HCT116 (cell line): ENCODE measurements at places on chromosomes 4 and X. TPM values are rescaled to one million over a fixed set of nuclear protein-coding genes. Genes with fewer than 3 reads are reported as not detected.

DNA sequence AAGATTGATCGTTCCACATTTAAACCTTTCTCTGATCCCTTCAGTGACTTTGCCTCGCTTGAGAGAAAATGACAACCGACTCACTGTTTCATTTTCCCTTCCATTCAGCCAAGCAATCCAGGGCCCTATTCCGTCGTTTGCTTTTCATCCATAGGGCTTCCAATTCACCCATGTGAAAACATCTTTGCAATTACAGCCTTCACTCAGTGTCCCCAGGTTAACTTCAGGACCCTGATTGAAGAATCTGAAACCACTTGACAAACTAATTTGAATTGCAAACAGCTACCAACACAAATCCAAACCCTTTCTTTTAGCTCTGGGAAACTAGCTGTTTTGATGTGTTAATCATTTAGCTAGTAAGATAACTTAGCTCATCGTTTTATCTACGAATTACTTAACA lies 120.2 kb upstream of the FAM9C start:
- no peaks in the 10 kb centered on the region for H3K27me3 ChIP-seq
- H3K4me3 ChIP-seq: no peak overlapping the region
- no peaks in the 10 kb centered on the region for H3K36me3 ChIP-seq
- no peak for DNase-seq
- H3K27ac ChIP-seq: no peak overlapping the region
- no peaks in the 10 kb centered on the region for H3K4me1 ChIP-seq

Gene TKTL2
- not detected for total RNA-seq

Gene ASB9
- 2.9 TPM for total RNA-seq

DNA sequence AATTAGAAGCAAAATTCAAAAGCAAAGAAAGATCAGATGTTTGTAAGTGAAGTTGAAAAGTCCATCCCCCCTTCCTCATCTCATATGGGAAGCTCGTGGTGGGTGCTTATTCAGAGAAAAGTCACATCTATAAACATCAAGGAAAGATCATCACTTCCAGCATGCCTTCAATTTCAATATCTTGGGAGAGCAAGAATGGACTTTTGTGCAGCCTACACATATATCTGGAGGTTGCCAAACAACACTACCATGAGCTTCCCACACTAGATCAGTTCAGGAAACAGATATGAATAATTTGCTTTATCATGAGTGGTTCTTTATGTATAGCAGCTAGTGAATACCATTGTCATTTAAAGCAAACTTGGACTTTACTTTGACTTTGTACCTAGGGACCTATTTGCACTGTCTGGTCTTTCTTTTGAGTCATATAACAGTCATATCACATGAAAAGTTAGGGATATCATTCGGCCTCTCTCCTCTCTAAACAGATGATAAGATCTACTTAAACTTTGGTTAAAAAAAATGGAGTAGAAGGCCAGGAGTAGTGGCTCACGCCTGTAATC lies 5.6 kb upstream of the TBL1X start:
- H3K4me1 ChIP-seq: peaks cover 22% of the 10 kb centered on the region
- H3K36me3 ChIP-seq: no peaks in the 10 kb centered on the region
- H3K27me3 ChIP-seq: no peaks in the 10 kb centered on the region

Gene VEGFD
- 0.37 TPM for total RNA-seq

- no peaks in the 10 kb centered on the region for H3K36me3 ChIP-seq
- H3K4me1 ChIP-seq: no peaks in the 10 kb centered on the region
- no peak overlapping the region for H3K27ac ChIP-seq
- DNase-seq: no peak
Observed at GRCh38 chrX:7654316-7654715, 188.7 kb upstream of the VCX start.

- H3K36me3 ChIP-seq: no peaks in the 10 kb centered on the region
- no peak overlapping the region for H3K4me3 ChIP-seq
- no peaks in the 10 kb centered on the region for H3K27me3 ChIP-seq
- no peak overlapping the region for H3K27ac ChIP-seq
- DNase-seq: no peak
Observed at GRCh38 chr4:13921805-13922204, 294.3 kb upstream of the BOD1L1 start.

- no peaks in the 10 kb centered on the region for H3K36me3 ChIP-seq
- no peaks in the 10 kb centered on the region for H3K27me3 ChIP-seq
Observed at GRCh38 chrX:70527053-70527452, 82.4 kb downstream of the DLG3 start.

DNA sequence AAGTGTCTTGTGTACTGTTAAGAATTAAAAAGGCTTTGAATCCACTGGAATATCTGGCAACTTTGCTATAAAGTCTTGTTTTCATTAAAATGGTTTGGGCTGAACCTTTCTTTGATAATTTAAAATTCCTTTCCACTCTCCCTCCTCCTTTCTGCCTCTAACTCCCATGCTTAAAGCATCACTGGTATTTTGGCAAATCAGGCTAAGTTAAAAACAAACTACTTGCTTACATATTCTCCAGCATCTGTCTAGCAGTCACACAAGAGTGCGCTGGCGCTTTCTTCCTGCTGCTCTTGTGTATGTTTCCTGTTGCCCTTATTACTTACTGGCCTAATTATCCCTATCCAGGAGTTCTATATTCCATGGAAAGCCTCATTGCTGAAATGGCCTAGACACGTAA lies 136.6 kb downstream of the VEGFC start:
- H3K4me1 ChIP-seq: no peaks in the 10 kb centered on the region
- no peak for DNase-seq
- H3K27me3 ChIP-seq: no peaks in the 10 kb centered on the region

DNA sequence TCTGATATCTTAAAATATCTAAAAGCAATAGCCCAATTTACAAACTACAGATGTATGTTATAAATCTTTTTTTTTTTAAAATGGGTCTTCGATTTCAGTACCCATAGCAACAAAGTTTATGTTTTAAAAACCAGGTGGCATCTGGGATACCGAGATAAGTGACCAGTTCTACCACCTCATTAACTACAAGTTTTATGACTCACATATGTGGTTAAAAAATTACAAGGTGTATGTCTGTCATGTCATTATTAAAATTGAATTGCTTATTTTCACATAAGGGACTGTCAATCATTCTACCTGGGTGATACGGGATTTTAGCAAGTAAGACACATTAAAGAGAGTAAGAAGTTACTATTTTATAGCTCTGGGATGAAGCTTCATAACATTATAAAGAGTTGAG lies 192.0 kb upstream of the ETNPPL start:
- H3K4me1 ChIP-seq: no peaks in the 10 kb centered on the region
- DNase-seq: no peak
- H3K27me3 ChIP-seq: peaks cover 62% of the 10 kb centered on the region
- H3K36me3 ChIP-seq: no peaks in the 10 kb centered on the region
- no peak overlapping the region for H3K27ac ChIP-seq

Gene PRDX4
- 122 TPM for total RNA-seq

- no peak overlapping the region for H3K27ac ChIP-seq
- peaks cover 8% of the 10 kb centered on the region for H3K27me3 ChIP-seq
- DNase-seq: no peak
- no peaks in the 10 kb centered on the region for H3K36me3 ChIP-seq
- no peaks in the 10 kb centered on the region for H3K4me1 ChIP-seq
Observed at GRCh38 chrX:1528186-1528883, 8.7 kb downstream of the P2RY8 start.

GRCh38 chrX:10399043-10399741 lies 221.2 kb downstream of the MID1 start:
- no peak for DNase-seq
- H3K27me3 ChIP-seq: no peaks in the 10 kb centered on the region
- H3K4me3 ChIP-seq: no peak overlapping the region
- H3K36me3 ChIP-seq: no peaks in the 10 kb centered on the region

Gene CC2D2A
- total RNA-seq: 13.0 TPM

Gene CXCL1
- total RNA-seq: 2.5 TPM

Gene GLRA2
- not detected for total RNA-seq

Gene ENPEP
- total RNA-seq: 4.5 TPM

- no peak for DNase-seq
- H3K36me3 ChIP-seq: no peaks in the 10 kb centered on the region
- no peaks in the 10 kb centered on the region for H3K4me1 ChIP-seq
- no peaks in the 10 kb centered on the region for H3K27me3 ChIP-seq
Observed at GRCh38 chr4:146112389-146112788, 63.1 kb upstream of the LSM6 start.

GRCh38 chrX:142637206-142637605 lies 388.5 kb upstream of the SPANXN4 start:
- H3K27me3 ChIP-seq: no peaks in the 10 kb centered on the region
- DNase-seq: no peak
- no peaks in the 10 kb centered on the region for H3K4me1 ChIP-seq
- H3K27ac ChIP-seq: no peak overlapping the region

DNA sequence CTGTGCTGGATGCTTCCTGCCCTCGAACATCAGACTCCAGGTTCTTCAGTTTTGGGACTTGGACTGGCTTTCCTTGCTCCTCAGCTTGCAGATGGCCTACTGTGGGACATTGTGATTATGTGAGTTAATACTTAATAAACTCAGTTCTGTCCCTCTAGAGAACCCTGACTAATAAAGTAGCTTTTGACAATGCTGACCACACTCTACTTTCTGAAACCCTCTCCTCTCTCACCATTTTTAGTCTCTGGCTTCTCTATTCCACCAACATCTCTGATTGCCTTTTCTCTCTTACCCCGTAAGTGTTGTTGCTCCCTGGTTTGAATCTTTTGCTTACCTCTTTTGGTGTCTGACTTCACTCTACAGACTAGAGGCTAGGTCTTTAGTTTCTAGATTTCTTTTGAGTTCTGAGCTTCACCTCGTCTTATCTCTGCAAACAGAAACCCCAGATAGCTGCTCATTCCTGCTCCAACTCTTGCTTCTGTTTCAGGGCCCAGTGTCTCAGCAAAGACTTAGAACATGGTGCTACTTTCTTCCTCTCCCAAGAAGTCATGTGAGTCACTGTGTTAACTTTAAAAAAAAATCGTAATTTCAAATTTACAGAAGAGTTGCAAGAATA lies 11.4 kb downstream of the TMSB4X start:
- H3K4me3 ChIP-seq: no peak overlapping the region
- no peaks in the 10 kb centered on the region for H3K27me3 ChIP-seq
- no peak for DNase-seq
- no peak overlapping the region for H3K27ac ChIP-seq

Gene RAI2
- not detected for total RNA-seq

DNA sequence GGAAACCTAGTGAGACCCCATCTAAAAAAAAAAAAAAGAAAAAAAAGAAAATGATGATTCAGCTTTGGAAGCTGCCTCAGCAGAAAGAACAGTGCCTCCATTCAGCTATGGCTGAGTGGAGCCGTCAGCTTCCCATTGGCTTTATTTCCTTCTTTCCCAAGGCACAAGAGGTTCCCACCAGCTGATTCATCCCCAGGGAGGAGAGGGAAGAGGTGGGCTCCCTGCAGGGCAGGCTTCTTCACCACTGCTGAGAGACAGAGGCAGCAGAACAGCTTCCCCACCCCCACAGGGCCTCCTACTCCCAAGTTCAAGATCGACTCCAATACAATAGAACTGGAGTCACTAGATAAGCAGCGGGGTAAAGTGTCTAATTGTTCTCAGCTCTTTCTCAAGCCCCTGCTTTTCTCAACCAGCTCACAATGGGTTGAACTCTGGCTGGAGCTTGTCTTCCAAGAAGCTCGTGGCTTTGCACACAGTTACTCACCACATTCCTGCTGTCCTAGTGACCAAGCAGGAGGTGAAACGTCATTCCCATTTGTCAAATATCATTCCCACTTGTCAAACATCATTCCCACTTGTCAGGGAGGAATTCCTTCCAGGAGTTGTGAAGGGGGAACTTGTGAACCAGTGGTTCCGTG lies 47.8 kb downstream of the FHDC1 start:
- no peak overlapping the region for H3K4me3 ChIP-seq
- H3K36me3 ChIP-seq: no peaks in the 10 kb centered on the region

Gene SFRP2
- 0.22 TPM for total RNA-seq

GRCh38 chrX:50704360-50704759 lies 109.6 kb downstream of the SHROOM4 start:
- peaks cover 13% of the 10 kb centered on the region; the same call in 1 of the 2 replicates for H3K27me3 ChIP-seq
- H3K4me3 ChIP-seq: no peak overlapping the region
- H3K36me3 ChIP-seq: no peaks in the 10 kb centered on the region
- DNase-seq: no peak
- H3K27ac ChIP-seq: no peak overlapping the region
